Activated gamma-delta T cell (primary cell): ENCODE measurements at places on chromosomes 5 and 9.

GRCh38 chr9:121021301-121021700, 28.8 kb downstream of the C5 start:
- DNase-seq = no peak

DNA sequence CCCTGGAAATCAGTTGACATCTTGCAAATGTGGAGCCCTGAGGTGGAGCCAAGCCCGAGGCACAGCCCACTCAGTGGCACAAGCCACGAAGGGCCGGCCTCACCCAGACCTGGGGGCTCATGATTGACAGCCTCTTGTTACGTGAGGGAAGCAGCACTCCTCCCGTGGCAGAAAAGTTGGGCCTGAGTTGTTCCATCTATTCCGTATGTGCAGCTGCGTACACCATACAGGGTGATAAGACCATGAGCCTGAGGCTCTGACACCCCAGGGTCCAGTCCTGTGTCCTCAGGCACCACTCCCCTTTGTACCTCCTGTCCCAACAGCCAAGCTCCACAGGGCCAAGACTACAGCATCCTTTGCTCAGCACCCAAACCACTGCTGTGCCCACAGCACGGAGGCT, 1.9 kb upstream of the ORM2 start:
- DNase-seq = no peak

DNA sequence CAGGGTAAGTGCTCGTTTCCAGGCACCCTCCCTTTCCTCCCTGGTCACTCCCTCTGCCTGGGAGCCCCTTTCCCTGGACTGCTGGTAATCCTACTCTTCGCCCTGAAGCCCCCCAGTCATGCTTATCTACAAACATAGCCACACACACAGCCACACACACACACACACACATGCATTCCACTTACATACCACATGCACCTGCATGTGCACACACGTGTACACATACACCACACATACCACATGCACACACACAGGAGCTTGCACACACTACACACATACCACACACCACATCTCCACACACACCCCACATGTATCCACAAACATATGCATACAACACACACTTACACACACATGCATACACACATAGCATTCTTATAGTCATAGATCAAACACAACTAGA, 358.5 kb downstream of the GADD45G start:
- no peak for DNase-seq

DNA sequence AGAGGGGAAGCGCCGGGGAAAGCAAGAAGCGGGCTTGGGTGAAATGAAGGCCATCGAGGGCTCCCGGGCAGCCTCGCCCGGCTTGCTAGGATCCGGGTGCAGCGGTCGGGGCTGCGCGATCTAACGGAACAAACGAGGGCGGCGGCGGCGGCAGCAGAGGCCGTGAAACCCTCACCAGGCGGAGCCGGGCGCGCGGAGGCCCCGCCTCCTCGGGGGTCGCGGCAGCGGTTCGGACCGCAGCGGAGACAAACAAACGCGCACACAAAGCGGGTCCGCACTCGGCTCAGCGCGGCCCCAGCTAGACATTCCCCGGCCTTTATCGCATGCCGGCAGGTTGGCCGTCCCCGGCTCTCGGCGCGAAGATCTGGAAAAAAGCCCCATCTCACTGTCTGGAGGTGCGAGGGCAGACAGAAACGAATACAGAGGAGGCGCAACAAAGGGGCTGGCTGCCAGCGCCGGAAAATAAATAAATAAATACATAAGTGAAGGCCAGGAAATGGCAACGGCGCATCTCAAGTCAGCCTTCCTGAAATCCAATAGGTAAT, 10.5 kb upstream of the TRIM36 start:
- DNase-seq = no peak

DNA sequence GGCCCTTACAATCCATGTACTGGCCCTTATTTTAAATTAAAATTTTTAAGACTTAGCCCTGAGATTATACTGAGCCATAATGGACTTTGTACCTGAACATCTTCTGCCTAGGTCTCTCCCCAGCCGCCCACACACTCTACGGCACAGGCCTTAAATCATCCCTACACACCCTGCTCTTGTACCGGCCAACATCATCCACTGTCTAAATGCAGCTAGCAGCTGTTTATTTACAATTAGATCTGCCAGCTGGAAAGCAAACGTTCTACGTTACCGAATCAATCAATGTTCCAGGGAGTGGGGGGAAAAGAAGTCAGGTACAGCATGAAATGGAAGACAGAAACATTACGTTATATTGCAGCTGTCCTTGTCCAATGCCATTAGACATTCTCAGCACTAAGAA, 88.4 kb upstream of the GRAMD2B start:
- no peak for DNase-seq

DNA sequence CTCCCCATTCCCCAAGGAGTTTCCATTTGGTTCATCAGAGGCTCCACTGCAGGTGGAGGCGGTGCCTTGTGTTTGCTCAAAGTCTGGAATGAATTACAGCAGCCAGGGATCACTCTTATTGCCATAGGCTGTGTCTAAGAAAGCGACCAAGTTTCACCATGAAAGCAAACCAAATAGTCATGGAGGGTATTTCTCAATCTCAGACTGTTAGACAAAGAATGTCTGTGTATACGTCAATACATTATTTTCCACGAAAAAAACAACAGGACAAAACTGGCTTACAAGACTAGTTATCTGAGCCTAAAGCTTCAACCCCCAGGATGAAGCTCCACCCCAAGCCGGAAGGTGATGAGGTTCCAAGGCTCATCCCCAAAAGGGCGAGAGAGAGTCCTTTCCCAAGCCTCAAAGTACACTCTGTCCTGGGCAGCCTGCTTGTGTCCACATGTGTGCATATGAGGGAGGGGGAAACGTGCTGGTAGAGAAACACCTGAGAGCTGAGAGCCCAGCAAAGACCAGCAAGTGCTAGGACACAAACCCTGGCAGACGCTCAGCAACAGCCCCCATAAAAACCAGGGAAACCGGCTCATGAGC, 4.3 kb downstream of the B4GALT1 start:
- no peak for DNase-seq

DNA sequence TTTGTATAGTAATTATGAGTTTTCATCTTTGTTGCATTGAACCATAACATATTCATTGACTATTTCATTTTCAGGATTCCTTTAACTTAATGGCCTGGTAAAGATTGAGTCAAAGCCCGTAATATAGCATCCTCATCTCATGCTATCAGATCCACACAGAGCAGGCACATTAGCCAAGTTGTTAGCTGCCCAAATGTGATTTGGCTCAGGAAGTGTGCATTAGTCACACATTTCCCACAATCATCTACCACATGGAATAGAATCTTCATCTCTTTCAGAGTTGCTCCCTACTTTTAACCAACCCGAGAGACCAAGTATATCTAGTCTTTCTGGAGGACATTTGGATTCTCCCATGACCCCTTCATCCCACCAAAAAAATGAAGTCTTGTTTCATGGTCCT, 481.0 kb upstream of the PTGER4 start:
- DNase-seq = no peak

GRCh38 chr5:55665065-55665464, 47.1 kb downstream of the SLC38A9 start:
- DNase-seq = no peak

- no peak for DNase-seq
Observed at GRCh38 chr5:98795243-98795642, 21.8 kb downstream of the RGMB start.

DNA sequence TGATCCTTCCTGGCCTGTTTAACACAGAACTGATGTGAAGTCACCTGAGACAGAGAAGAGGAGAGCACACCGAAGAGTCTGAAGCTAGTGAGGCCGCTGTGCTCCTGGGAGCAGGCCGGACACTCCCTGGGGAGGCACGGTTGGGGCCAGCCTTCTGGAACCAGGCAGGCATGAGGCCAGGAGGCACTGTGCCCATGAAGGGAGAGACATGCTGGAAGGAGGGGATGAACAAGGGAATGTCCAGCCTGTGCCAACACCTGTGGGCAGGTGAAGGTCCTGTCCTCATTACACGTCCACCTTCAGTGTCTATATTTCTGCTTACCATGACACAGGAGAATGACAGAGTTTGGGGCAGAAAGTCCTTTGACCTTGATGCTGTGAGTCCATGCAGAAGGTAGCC, 183.8 kb upstream of the S1PR3 start:
- no peak for DNase-seq

- DNase-seq = no peak
Observed at GRCh38 chr5:76401801-76402250, 1.3 kb upstream of the IQGAP2 start.

- DNase-seq = no peak
Observed at GRCh38 chr5:121691478-121691877, 160.2 kb upstream of the FTMT start.

- no peak for DNase-seq
Observed at GRCh38 chr5:59221769-59222168, 638.9 kb downstream of the RAB3C start.

- no peak for DNase-seq
Observed at GRCh38 chr9:117496307-117496706, 81.5 kb upstream of the ASTN2 start.

DNA sequence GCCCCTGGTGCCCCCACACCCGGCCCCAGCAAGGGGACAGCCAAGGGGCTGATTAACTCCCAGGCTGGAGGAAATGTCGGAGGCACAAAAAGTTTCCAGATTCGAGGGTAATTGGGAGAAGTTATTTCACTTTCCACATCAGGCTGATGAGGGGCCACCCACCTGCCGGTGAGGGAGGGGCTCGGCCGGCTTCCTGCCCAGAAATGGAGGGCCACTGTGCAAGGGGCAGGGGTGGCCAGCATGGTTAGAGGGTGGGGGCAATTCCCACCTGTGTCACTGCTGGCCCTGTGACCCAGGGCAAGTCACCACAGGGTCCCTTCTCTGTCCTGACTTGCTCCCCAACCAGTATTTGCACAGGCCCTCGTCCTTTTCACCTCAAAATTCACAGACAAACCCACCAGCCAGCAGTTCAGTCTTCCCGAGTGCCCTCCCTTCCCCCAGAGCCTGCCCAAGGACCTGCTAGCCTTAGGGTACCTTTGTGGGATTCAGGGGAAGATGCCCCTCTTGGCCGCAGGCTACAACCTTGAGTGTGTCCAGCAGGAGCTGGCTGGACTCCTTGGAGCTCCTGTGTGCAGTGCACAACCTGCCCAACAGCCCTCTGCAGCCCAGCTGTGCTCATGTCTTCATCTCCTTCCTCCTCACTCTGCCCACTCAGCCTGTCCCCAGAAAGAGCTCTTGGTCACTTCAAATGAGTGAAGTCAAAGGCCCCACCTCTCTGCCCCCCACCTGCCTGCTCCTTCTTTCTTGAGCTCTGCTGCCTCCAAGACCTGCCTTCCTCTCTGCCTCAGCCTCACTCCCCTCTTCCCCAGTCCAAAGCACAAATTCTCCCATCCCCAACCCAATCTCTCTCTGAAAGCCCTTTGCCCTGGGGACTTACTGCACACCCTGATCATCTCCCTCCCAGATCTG, 130.5 kb downstream of the BARX1 start:
- DNase-seq = no peak

- no peak for DNase-seq
Observed at GRCh38 chr5:81371354-81371876, 22.5 kb downstream of the ACOT12 start.

DNA sequence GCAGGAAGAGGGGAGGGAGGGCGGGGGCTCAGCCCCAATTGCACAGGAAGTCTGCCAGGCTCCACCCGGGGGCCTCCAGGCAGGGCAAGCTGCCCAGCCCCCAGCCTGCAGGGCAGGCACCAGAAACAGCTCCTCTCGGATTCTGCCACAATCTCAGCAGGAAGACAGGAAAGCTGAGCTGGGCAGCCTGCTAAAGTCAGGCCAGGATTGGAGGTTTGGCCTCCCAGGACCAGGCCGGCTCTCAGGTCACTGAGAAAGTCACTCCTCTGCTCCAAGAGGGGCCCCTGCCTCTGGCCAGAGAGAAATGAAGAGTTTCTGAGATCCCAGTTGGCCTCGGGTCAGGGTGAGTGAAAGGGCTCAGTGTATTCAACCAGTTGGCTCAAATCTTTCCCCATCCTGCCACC, 54.6 kb upstream of the STXBP1 start:
- no peak for DNase-seq

GRCh38 chr5:98755406-98755805, 18.1 kb upstream of the RGMB start:
- DNase-seq = no peak
